ENCODE measurements at places on chromosomes 16 and 17.
A peak's percentile ranks its signal among the peaks of the same experiment; 100 is the strongest.

DNA sequence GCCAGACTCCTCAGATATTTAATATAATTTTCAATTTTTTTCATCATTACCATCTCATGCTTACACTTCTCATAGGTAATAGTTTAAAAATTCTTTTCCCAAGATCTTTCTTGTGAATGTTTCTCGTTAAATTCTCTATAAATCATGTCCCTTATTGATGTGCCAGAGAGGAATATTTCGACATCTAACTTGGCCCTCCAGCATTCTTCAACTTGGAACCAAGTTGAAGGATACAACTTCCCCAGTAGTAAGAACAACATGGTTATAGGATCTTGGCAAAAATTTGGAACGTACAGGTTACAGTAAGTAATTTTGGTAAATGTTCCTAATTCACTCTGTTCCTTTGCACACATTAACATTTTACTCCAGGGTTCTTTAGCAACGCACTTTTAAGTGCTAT lies 731.8 kb downstream of the CDH11 start:
- DNase-seq: no peak

- DNase-seq: no peak
Measured at GRCh38 chr16:1101133-1101532, 5.1 kb upstream of the C1QTNF8 start.

GRCh38 chr17:41863074-41863848 lies 2.0 kb downstream of the KLHL11 start:
- DNase-seq: no peak

- DNase-seq: no peak
Measured at GRCh38 chr16:66798161-66798560, 3.2 kb downstream of the TERB1 start.

DNA sequence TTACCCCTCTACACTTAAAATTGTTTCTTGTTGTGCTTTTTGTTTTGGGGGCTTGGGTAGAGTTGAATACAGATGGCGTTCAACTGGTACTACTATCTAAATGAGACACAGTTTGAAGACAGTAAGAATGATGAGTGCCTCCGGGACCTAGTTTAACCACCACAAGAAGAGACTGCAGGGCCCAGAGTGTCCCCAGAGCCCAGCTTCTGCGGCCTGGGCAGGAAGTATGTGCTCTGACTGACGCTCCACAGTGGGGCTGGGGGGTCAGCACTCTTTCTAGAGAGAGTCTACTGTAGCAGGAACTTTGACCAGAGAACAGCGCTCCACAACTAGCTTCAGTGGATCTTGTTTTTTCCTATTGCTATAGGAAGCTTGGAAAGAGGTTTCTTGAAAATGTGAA lies 174.0 kb downstream of the VPS53 start:
- DNase-seq: no peak

GRCh38 chr16:19361587-19361986 lies 56.1 kb upstream of the TMC5 start:
- DNase-seq: no peak

- DNase-seq: no peak
Measured at GRCh38 chr17:4807605-4808377, 839 bp downstream of the PLD2 start.

DNA sequence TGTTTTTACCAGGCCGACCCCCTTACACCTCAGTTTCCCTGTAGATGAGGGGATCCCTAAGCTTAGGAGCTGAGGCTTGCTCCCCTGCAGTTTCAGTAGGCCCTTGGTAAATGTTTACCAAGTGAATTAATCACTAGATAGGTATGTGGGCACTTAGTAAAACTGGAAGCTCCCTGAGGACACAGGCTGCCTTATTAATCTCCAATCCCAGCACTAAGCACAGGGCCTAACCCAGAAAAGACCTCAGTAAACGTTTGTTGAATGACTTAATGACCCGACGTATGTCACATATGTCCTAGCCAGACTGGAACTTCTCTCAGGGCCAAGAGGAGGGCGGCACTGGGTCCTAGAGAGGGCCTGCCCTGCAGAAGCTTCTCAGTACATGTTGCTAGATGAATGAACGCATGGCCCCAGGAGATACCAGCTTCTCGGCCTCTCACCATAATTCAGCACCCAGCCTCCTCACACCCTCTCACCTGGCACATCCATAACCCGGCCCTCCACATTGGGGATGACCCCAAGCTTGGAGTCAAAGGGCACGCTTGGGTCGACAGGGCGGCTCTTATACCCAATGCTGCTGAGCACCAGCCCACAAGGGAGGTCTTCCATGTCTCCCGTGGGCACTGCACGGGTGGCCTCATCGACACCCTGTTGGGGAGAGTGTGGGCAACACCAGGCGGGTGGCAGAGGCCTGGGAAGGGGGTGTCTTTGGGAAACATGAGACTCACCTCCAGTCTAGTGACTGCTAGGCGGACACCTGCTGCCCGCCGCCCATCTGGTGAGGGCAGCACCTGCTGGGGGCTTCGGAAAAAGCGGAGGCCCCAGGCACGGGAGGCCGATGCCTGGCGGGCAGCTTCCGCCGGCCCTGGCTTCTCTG lies 4.0 kb upstream of the GRIN2C start:
- DNase-seq: no peak

DNA sequence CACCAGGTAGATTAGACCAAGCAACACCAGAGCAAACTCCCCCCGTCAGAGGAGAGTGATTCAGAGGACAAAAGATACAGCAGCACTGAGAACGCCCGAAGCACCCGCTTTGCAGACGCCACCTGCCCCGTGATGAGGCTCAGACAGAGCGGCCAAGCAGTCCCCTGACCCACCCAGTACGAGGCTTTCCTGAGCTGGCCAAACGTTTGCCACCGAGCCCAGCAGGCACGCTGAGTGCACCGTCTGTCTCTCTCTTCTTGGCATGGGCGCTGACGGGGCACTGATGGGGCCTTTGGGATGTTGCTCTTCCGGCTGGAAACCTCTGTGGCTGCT lies 19.4 kb upstream of the WDR45B start:
- DNase-seq: no peak

DNA sequence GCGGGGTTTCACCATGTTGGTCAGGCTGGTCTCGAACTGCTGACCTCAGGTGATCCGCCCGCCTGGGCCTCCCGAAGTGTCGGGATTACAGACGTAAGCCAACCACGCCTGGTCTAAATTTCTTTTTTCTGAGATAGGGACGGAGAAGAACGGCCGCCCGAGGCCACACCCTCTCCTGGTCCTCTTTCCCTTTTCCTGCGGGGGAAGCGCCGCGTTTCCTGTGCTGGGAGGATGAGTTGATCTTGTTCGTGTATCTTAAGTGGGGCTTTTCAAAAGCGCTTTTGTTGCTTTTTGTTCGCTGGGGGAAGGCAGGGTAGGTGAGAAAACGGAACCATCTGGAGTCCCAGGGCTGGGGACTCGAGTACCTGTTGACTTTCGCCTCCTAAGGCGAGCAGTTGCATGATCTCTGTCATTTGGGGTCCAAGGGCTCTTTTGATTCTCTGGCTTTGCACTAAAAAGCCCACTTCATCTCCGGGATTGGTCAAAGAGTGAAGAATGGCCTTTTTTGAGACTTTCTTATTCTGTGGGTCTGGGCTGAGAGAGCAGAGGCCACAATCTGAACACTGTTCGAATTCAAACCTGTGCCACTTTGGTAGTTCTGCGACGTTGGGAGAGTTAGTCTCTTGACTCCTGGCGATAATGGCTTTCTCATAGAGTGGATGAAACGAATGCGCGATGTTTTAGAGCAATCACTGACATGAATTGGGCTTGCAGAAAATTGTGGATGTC lies 1.3 kb downstream of the FUS start:
- no peak for DNase-seq

GRCh38 chr16:11543661-11544393 lies 42.9 kb downstream of the LITAF start:
- no peak for DNase-seq

DNA sequence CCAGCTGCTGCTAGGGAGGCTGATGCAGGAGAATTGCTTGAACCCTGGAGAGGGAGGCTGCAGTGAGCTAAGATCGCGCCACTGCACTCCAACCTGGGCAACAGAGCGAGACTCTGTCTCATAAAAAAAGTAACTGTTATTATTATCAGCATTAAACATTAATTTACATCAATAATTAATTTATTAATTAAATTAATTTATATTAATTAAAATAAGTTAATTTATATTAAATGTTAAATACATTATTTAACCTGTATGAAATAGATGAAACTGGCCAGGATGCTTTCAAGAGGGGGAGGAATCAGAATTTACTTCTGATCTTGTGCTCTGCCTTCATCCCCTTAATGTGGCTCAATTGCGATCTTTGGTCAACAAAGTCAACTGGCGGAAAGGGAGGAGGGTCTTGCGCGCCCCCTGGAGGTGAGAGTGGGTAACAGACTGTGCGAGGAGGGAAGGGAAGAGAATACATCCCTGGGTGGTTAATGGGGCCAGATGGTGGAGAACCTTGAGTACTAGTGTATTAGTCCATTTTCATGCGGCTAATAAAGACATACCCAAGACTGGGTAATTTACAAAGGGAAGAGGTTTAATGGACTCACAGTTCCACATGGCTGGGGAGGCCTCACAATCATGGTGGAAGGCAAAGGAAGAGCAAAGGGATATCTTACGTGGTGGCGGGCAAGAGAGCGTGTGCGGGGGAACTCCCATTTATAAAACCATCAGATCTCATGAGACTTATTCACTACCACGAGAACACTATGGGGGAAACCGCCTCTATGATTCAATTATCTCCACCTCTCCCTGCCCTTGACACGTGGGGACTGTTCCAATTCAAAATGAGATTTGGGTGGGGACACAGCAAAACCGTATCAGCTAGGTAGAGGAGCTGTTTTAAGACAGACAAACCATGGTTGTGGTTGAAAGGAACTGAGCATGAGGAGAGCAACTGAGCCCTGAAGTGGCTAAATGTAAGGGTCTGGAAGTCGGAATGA lies 15.7 kb upstream of the CPPED1 start:
- DNase-seq: no peak

- DNase-seq: no peak
Measured at GRCh38 chr17:4043862-4044261, 79.6 kb upstream of the ATP2A3 start.

- DNase-seq: no peak
Measured at GRCh38 chr17:72566671-72567484, 446.1 kb downstream of the SOX9 start.

GRCh38 chr17:68033636-68034451 lies 1.7 kb upstream of the KPNA2 start:
- peak; percentile 65 for DNase-seq

- DNase-seq: no peak
Measured at GRCh38 chr17:1002771-1003555, 6.0 kb downstream of the TIMM22 start.
